ENCODE measurements at places on chromosomes 7 and 10.

DNA sequence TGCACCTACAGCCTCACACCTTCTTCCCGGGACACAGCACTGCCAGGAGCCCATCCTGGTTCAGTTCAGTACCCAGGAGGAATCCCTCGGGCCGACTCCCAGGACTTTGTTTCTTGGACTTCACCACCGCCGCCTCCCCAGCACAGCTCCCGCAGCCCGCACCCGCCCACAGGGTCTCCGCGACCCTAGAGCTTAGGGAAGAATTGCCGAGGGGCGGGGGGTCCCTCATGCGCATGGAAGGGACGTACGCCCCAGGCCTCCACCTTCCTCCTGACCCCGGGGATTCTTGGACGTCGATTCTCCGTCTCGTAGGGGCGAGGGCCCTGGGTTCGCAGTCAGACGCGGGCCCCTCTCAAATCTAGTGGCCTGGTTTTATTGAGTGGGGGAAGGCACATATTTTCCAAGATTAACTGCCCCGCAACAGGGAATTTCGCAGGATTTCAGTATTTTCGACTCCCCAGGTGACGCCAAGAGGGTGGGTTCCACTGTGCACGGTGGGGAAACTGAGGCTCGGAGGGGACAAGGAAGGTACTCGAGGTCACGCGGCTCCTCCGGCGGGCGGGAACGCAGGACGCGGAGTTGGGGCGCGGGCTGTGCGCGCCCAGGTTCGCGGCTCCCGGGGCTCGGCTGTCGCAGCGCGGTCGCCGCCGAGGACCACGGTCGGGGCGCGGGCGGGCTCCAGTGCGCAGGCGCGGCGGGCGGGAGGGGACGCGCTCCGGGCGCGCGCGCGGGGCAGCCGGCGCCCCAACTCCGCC lies at the start of gene ADCY1:
ADCY1 (plus strand) TSS at position 708 of the 755 bp plus-strand sequence. CDS start 176 bp downstream, outside the sequence.
- peak; percentile 20 for DNase-seq

DNA sequence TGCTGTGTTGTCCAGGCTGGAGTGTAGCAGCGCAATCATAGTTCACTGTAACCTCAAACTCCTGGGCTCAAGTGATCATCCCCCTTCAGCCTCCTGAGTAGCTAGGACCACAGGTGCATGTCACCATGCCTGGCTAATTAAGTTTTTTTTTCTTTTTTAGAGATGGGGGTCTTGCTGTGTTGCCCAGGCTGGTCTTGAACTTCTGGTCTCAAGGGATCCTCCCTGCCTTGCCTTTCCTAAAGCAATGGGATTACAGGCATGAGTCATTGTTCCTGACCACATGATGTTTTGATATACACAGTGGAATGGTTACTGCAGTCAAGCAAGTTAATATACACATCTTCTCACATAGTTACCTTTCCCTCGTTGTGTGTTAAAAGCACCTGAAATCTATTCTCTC lies 140.3 kb downstream of the GPR85 start:
- DNase-seq = no peak

- DNase-seq = no peak
Observed at GRCh38 chr7:80721883-80722615, 83.6 kb downstream of the CD36 start.

DNA sequence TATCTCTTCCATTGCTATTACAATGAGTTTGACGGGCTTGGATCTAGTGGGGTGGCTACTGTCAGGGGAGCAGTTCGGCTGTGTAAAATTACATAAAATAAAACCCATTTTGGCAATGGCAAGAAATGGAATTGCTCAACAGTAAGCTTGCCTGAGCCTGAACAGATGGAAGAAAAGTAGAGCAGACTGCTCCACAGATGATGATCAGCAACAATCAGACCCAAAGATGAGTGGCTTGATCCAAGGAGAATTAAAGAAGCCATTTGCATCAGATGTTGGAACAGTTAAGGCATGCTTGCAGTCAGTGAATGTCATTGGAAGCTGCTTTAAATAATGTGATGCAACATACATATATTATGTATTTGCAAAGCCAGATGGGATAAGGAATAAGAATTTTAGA lies 256.6 kb upstream of the SMIM30 start:
- no peak for DNase-seq

DNA sequence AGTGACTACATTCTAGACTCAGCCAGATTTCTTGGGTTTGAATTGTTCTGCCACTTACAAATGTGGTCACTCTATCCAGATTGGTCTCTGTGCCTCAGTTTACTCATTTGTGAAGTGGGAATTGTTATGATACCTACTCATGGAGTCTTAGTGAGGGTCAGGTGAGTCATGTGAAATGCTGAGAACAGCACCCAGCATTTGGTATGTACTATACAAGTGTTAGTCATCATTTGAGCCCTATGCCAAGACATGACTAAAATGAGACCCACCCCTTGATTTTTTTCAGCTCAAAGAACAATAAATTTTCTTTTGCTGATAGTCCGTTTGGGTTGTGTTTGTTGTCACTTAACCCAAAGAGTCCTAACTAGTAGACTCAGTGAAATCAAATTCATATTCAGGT lies 92.8 kb downstream of the CHN2 start:
- no peak for DNase-seq

GRCh38 chr7:116443101-116443523 lies 56.4 kb upstream of the CAV2 start:
- no peak for DNase-seq

DNA sequence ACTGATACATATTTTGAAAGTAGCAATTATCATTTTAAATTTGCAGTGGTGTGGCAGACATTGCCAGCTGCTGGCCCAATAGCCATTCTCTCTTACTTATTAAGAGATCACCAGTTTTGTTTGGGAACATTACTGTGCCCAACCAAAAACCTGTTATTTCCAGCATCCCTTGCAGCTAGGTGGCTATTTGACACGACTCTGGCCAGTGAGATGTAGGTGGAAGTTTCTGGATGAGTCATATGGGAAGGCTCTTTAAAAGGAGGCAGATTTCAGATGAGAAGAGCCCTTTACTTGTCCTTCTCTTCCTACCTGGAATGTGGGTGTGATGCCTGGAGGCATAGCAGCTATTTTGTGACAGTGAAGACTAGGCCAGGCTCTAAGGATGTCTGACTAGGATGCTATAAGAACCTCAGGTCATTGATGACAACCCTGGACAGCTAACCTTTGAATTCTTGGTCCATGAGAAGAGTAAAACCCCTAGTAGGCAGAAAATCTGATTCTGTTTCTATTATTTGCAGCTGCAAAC lies 77.9 kb downstream of the CARD11 start:
- DNase-seq = no peak

- no peak for DNase-seq
Observed at GRCh38 chr7:94687810-94688209, 31.9 kb upstream of the SGCE start.

DNA sequence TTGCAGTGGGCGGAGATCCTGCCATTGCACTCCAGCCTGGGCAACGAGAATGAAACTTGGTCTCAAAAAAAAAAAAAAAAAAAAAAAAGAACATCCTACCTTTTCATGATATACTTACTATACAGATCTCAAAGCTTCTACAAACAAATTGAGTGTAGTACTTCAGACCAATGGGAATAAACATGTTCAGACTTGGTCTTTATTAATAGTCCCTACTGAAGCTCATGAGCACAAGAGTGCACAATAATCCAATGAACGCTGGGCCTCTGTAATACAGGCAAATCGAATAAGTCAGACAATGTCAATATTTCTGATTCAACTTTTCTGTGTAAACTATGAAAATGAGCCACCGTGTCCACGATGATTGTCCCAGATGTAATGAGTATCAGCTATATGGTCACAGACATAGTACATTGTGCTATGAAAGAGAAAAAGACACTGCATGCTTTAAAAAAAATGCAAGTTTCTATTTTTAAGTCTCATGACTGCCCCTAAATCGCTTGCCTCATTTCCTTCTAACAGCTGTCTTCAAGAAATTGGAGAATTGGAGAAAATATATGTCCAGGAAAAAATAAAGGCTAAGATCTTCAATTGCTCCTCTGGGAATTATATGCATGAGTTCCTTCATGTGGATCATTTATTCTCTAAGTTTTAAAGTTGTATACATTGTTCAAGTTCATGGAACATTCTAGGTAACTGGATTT lies 64.0 kb upstream of the CTTNBP2 start:
- DNase-seq = no peak

GRCh38 chr7:135898226-135898625 lies 78.9 kb downstream of the MTPN start:
- no peak for DNase-seq

DNA sequence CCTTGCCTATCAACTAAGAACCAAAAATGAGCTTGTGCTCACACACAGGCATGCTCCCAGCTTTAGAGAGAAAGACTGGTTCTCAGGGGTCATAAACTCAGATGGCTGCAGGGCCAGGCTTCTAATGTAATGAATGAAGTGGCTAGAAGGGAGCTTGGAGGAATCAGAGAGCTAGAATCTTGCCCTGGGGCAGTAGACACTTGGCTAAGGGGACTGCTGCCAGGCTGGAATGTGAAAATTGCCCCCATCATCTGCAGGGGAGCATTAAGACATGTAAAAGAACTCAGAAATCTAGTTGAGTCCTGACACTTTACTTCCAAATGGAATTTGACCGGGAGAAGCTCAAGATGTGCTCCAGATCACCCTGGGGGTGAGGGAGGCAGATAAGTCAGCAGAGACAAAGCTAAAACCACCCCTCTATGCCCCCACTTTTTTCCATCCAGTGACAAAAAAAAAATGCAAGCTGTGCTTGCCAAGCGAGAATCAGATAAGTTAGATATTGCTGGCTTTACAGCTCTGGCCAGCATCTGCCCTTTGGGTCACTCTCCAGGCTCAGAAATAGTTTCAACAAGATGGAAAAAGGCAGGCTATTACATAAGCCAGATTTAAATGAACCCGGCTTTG lies 2.3 kb upstream of the SLC16A9 start:
- no peak for DNase-seq

DNA sequence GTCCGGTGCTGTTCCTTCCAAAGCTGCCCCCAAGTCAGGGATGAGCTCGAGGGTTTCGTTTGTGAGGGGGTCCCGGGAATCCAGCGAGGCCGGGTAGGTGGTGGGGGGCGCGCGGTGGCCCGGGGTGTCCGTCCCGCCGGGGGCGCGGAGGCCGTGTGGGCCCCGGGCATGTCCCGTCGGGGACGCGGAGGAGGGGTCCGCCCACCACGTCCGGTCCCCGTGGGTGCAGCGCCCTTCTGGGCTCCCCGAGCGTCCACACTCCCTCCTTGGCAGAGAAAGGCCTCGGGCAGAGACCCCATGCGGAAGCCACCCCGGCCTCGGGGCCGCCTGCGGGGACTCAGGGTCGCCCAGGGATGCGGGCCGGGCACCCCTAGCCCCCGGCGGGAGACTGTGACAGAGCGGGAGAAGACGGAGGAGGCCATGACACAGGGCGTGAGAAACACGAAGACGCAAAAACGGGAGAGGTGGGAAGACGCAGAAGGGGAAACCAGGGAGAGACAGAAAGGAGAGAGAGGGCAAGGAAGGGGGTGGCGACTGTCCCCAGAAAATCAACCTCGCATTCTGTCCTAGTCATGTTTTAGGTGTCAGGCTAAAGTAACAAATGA lies 640 bp upstream of the ZNF425 start:
- peak; percentile 80 for DNase-seq

GRCh38 chr10:93475227-93475626 lies 6.9 kb downstream of the MYOF start:
- no peak for DNase-seq

DNA sequence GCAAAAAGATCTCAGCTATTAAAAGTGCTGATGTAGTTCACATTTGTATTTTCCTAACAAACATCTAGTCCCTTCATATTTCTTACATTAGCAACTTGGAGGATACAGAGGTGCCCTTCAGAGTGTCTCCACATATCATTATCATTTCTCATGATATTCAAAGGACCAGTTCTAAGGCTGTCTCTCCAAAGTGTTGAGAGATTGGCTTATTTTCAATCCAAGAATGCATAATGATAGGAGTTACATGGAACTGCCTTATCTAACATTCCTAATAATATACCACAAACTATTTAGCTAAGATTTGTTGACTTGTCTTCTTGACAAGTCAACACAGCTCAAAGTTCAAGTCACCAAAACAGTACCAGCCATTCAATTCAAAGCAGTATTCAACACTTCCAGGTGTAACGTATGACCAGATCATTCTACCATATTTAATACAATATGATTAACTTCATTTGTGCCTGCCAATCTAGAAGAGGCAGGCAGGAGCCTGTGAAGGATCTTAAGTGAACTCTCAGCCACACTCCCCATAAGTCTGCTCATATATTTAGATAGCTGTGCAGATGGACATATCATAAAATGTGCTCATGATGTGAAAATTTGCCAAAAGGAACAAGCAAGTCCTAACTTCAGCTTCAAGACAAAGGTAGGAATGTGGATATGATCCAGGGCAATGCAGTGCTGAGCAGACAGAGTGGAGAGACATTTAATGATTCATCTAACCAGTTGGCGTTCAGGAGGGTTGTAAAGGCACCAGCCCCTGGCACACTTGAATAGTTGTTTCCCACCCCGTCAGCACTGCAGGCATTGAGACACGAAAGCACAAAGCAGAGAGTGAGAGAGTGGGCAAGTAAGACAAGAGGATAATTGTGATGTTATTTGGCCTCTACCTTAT lies 108.3 kb downstream of the MTERF1 start:
- no peak for DNase-seq

GRCh38 chr10:104614245-104614831 lies 26.8 kb upstream of the SORCS3 start:
- peak; percentile 49 for DNase-seq

GRCh38 chr10:121462955-121463354 lies 135.3 kb downstream of the FGFR2 start:
- no peak for DNase-seq

- no peak for DNase-seq
Observed at GRCh38 chr7:46786221-46786954, 795.5 kb downstream of the TNS3 start.

- DNase-seq = peak; percentile 78
Observed at GRCh38 chr10:43304687-43305333, 37.9 kb upstream of the RASGEF1A start.

GRCh38 chr7:16200591-16200990 lies 220.7 kb downstream of the CRPPA start:
- no peak for DNase-seq

DNA sequence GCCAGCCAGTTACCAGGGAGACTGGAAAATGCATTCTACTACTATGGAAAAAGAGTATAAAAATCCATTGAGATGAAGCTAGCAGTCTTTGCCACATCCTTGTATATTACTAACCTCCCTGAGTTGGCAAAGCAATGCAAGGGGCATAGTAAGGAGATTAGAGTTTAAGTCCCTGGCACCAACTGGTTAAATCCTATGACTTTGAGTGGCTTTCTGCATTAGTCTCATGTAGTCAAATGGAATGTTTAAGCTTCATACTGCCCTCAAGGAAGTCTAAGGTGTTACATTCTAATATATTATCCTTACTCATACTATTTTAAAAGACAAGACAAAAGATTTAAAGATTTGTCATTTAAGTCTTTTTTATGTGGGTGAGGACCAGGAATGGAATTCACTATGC lies 110.1 kb downstream of the INHBA start:
- DNase-seq = no peak
